ENCODE measurements at places on chromosomes 5 and 9.

- DNase-seq, result no peak
These were observed 14.6 kb upstream of the SETX start for GRCh38 chr9:132369421-132369820.

DNA sequence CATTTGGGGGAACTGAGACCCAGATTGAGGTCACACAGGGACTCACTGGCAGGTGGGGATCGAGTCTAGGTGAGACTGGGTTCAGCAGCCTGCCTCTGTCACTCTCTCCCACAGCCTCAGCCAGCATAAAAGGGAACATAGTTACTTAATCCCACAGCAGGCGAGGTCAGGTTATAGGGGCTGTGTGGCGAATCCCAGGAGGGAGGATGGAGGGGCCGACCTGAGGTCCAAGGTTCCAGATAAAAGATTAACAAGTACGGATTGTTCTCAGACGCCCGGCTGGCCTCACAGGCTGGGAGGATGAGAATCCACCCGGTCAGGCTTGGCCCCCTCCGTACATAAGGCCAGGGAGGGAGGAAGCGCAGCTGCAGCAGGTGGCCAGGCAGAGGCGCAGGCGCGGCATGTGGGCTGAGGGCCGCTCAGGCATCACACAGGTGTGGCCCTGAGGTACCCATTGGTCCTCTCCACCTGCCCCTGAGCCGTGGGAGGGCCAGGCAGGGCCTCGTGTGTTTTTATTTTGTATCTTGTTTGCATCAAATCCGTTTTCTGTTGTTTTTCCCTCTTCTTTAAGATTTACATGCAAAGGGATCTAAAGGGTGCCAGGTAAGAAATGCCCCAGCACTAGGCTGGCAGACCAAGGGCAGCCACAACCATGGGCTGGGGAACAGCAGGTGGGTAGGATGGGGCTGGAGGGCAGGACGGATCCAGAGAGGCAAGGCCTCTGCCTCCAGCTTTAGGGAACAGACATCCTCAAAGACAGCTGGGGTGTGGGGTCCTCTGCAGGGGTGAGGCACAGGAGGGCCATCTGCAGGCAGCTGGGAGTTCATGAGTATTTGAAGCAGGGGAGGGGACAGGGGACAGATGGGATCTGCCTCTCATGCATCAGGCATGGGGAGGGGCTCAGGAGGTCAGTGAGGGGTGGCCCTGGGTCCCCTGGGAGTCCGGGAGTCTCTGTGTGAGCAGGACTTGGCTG is 3.6 kb downstream of the SUSD3 start:
- DNase-seq, result peak; percentile 88

DNA sequence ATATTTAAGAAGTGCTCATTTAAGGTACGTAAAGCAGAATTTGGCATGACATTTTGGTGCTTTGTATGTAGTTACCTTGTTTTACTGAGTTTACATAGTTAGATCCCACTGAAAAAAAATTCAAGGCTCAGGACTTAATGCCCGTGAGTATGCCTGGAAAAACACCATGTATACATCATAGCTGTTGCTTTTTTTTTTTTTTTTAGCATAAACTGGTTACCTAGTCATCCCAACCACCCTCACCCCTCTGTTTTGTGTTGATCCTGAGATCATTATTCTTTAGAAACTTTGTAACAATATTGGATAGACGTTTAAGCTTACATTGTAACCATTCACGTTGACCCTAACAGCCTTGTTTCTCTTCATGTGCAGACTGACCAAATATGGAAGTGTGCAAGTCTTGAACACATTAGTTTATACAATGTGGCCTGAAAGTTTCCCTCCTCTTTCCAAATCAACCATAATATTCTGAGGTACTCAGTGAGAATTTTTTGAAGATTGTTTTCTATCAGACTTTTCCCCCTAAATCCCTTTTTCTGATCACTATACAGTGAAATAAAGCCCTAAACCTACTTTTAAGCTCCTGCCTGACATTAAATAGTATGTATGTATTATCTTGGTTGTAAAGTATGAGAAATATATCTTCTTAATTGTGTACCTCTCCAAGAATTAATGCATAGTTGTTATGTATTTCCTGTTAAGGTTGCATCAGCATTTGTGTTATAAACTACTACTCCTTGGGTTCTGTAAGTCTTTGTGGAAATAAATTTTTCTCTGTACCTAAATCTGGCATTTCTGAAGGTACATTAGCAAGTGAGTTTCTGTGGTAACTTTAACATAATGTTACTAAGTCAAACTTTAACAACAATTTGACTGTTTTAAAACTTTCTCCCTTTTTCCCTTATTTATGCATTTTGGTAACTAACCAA is 4.4 kb downstream of the RABGAP1 start:
- no peak for DNase-seq

GRCh38 chr5:10459080-10460055 is 17.7 kb downstream of the ROPN1L start:
- no peak for DNase-seq

- no peak for DNase-seq
These were observed 163.7 kb upstream of the GNA14 start for GRCh38 chr9:77811832-77812231.

GRCh38 chr9:4670591-4670990 is 4.3 kb upstream of the SPATA6L start:
- no peak for DNase-seq

DNA sequence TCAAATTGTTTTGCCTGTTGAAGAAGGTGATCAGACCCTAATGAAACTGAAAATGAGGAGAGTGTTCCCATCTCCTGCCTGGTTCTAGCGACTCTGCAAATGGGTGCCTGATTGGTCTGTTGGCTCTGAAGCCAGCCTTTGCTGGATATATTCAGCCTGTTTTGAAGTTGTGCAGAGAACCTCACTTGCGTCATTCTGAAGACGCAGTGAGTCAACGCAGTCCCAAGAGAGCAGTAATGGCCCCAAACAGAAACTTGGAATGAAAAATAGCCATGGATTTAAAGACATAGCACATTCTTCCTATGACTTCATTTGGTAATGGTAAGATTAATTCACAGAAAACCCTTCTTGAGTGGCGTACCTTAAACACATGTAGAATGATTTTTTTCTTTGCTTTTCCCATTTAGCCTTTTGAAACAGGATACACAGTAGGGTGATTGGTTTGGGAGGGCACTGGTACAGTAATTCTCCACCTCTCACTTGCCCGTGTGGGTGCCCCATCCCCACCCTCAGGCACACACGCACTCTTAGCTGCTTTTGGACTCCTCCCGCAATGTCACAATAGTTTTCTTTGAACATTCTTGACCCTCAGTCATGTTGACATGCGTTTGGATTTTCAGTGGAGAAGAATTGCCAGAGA is 54.1 kb upstream of the ABL1 start:
- no peak for DNase-seq

GRCh38 chr5:66494437-66494836 is 101.8 kb upstream of the MAST4 start:
- DNase-seq, result no peak

DNA sequence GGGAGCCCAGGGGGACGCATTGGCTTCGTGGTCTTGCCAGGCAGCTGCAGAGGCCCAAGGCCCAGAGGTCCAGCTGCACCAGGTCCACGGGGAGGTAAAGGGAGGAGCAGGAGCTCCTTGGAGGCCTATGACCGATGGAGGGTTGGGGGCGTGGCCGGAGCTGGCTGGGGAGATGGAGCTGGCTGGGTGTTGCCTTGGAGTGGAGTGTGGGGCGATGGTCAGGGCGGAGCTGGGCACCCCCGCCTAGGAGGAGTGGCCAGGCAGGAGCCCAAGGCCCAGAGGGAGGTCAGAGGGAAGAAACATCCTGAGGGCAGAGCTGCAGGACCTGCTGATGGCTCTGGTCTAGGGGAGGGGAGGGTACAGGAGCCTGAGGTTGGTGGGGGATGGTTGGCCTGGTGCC is 44.6 kb downstream of the KCNT1 start:
- no peak for DNase-seq

- no peak for DNase-seq
These were observed 85.8 kb downstream of the AOPEP start for GRCh38 chr9:94812343-94812742.

DNA sequence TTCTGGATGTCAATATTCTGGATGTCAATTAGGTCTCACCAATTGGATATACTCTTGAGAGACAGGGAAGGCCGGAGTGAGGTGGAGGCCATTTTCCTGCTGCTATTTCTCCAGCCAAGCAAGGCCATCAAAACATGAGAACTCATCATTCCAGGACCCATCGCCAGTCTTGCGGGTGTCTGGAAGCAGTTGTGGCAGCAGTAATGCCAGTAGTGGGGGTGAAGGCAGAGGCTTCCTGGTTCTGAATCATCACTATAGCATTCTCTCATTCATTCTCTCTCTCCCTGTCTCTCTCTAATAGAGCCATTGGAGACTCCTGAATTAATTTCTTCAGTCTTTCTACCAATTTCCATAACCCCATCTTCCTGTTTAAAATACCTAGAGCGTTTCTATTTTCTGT is 71.8 kb downstream of the EGFLAM start:
- DNase-seq, result no peak

DNA sequence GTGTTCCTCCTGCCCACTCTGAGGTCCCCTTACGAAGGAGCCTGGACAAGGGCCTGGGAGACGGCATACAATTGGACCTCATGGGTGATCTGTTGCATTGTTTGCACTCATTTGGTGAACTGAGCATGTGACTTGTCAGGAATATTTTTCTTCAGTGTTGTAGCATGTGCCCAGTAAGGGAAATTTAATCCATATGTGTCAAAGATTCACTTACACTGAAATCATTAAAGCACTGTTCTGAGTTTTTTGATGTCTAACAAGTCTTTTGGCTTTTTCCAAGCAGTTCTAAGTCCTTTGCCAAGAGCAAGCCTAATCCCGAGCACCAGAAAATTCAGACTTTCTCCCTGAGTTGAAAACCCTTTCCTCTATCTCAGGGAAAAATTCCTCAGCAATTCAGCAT is 61.6 kb upstream of the RPS23 start:
- no peak for DNase-seq
